ENCODE measurements at places on chromosomes 3 and 15.
A peak's percentile ranks its signal among the peaks of the same experiment; 100 is the strongest.

- no peak for DNase-seq
These were observed 67.2 kb downstream of the EFHB start for GRCh38 chr3:19866751-19867347.

- DNase-seq = no peak
These were observed 11.0 kb downstream of the FYCO1 start for GRCh38 chr3:45984331-45985312.

GRCh38 chr3:154314152-154314551, 10.1 kb downstream of the DHX36 start:
- DNase-seq = no peak

DNA sequence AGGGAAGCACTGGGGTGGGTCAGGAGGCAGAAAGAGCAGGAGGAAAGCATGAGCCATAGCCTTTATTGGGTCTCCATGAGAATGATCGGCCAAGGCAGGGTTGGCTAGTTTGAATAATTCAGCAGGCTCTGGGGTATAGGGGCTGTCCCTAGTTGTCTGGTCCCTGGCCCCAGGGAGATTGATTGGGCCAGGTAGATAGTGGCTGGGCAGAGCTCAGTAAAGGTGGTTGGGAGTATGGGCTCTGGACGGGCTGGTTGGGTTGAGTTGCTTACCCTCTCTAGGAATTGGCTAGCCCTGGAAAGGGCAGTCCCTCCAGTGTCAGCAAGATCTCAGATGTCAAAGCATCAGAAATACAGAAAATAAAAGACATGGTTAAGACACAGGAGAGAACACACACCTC, 148.1 kb downstream of the SHQ1 start:
- no peak for DNase-seq

DNA sequence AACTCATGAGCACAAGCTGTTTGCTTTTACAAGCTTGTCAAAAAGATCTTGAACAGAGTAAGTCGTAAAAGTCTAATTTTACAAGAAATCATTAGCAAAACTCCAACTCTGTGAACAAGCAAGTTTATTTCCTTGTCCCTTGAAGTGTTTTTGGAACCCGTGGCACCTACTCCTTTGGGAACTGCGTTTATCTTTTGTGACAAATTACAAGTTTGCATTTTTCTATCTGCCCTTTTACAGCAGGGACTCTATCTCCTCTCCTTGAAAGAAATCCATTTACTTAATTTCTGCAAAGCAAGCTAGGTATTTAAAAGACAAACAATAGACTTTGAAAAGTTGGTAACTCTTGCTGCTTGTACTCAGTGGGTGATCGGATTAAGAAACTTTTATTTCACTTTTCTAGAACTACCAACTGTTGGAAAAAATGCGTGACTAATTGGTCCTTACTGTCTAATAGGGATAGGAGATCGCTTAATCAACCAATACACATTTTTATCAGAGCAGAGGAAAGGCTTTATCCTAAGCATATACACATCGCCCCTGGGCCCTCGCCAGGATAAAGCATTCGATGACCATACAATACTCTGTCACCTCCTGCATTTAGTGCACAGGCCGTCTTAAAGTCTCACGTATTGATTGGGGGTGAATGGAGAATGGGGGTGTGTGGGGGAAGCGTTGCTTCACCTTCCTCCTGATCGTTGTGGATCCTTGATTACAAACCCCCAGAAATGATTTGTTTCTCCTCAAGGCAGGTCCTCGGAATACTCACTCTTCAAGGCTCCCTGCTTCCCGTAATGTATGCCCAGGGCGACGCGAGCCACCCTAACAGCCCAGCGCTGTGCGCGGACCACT, 1.7 kb downstream of the PRTG start:
- no peak for DNase-seq

- DNase-seq = no peak
These were observed 54.8 kb upstream of the CPB1 start for GRCh38 chr3:148772835-148773234.

DNA sequence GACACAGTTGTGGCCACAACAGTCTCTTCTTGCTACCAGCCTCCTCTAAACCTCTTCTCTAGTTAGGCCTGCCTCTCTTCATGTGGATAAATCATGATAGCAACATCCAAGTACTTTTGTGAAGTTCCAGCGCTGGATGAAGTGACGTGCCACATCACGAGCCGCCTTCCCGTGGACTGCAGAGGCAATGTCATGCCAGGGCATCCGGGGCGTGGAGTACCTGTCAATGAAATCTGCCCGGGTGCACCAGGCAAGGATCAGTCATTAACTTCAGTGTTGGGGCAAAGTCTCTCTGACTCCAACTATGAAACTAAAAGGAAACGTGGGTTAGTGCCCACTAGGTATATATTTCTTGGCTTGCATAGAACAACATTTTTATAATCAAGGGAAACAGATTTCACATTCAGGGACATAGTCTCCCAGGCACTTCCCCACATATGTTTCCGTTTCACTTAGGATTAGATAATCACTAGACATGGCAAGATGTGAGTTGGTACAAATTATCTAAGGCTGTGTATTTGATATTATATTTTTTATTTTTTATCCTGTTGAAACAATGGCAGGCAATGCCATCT, 133.6 kb downstream of the PLD1 start:
- DNase-seq = no peak

- peak; percentile 58 for DNase-seq
These were observed 52.4 kb upstream of the BLM start for GRCh38 chr15:90664650-90665287.

GRCh38 chr3:127903611-127904375, 11.2 kb upstream of the KBTBD12 start:
- DNase-seq = no peak

DNA sequence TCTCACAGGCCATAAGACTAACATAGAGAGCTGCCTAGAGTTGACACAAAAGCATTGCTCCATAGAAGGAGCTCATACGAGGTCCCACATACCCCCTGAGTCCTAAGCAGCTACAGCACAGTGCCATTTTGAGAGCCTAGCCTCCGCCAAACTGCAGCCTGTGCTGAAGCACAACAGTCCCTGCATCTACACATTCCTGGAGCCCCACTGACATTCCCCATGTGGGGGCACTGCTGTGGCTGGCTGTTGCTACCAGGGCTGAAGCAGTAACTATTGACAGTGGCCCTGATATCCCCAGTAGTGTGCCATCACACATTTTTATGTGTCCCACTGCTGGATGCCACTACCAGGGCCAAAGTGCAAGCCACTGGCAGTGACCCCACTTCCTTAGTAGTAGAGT, 80.3 kb downstream of the CERS3 start:
- DNase-seq = no peak

- DNase-seq = no peak
These were observed 116.2 kb upstream of the NECTIN3 start for GRCh38 chr3:110955301-110955880.

GRCh38 chr3:34360713-34361112, 562.3 kb downstream of the PDCD6IP start:
- no peak for DNase-seq

GRCh38 chr3:129050556-129051295, 9.9 kb upstream of the GP9 start:
- no peak for DNase-seq

- DNase-seq = peak; percentile 67
These were observed 34.8 kb downstream of the RBPMS2 start for GRCh38 chr15:64740311-64741170.

DNA sequence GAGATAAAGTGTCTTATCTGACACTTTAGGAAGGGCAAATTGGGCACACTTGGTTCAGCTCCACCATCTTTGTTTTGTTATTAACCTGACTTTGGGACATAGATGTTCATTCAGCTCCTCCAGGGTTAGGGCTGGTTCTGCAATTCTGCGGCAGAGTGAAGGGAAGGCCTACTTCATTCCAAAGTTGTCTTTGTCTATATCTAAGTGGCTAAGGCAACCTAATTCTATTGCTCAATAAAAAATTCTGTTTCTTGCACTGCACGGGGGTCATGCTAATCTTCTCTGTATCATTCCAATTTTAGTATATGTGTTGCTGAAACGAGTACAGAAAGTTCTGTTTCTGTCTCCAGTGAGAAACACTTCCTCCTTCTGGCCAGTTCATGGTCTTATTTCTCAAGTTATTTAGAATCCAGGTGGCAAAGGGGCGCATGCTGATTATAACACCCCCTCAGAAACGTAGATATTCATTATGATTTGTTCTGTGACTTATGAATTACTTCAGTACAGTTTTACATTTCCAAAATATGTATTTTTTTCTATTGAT, 53.5 kb downstream of the PFN2 start:
- no peak for DNase-seq

DNA sequence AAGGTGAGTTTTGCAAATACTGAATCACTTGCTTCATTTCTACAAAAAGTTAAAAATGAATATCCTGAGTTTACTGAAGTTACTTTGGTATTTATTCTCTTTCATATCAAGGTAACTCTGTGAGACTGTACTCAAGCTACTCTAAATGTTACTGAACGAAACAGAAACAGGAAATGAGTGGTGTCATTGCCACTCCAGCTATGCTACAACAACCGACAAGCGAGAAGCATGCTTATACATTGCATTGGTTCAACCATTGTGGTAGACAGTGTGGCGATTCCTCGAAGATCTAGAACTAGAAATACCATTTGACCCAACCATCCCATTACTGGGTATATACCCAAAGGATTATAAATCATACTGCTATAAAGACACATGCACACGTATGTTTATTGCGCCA, 313.2 kb upstream of the THBS1 start:
- no peak for DNase-seq

- DNase-seq = no peak
These were observed 28.9 kb downstream of the CSTA start for GRCh38 chr3:122353893-122354401.

DNA sequence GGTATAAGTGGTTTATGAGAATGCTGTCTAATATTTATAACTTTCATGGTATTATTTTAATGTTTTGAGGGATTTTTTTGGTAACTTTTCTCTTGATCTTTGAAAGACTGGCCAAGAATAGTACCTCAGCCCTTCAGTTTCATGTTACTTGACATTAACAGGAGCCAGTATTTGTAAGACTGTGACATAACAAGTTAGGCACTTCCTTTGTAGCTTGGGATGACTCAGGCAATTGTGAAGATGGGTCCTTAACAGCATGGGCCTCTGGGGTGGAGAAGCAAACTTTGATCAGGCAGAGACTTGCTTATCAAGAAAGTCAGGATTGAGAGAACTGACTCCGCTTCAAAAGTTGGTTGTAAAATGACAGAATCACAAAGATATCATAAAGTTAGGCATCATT, 9.5 kb downstream of the LRRC49 start:
- DNase-seq = no peak

DNA sequence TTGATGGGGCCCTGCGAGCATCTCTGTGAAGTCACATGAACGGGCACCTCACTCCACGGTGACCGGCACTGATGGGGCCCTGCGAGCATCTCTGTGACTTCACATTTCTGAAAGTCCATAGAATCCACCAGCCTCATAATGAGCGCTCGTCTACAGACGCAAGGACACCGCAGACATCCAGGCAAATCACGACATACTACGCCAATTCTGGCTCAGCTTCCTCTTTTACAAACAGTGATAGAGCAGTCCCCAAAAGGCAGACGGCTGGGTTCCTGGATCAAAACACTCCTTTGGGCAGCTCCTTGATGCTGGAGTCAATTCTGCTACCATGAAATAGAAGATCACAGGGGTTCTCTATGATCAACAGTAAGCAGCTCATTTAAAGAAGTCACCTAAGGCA, 125.4 kb downstream of the XXYLT1 start:
- no peak for DNase-seq

DNA sequence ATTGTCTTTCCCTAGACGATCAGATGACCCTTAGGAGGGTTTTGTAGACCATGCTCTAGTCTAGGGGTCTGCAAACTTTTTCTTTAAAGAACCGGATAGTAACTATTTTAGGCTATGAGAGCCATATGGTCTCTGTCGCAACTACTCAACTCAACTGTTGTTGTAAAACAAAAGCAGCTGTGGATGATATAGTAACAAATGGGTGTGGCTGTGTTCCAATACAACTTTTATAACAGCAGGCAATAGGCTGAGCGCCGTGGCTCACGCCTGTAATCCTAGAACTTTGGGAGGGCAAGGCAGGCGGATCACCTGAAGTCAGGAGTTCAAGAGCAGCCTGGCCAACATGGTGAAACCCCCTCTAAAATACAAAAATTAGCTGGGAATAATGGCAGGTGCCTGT, 6.1 kb upstream of the CMTM6 start:
- DNase-seq = no peak

- DNase-seq = no peak
These were observed 141.0 kb upstream of the BNIP2 start for GRCh38 chr15:59830098-59830497.

DNA sequence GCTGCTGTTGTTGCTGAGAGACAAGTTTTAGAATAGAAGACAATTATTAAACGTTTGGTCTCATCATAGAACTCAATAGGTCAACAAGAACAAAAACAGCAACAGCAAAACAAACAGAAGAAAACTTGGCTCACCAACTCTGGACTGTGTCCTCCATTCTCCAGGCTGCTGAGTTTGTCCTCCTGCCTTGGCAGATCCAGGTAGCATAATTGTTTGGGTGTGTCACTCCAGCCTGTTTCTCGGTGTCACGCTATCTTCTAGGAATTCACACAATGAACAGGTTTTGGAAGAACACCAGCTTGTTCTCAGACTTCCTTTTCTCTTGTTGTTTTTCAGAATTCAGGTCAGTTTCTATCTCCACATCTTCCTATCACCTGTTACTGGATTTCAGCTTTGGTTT, 34.7 kb downstream of the ARRDC4 start:
- DNase-seq = no peak

GRCh38 chr3:23389089-23389488, 186.0 kb downstream of the UBE2E2 start:
- no peak for DNase-seq

DNA sequence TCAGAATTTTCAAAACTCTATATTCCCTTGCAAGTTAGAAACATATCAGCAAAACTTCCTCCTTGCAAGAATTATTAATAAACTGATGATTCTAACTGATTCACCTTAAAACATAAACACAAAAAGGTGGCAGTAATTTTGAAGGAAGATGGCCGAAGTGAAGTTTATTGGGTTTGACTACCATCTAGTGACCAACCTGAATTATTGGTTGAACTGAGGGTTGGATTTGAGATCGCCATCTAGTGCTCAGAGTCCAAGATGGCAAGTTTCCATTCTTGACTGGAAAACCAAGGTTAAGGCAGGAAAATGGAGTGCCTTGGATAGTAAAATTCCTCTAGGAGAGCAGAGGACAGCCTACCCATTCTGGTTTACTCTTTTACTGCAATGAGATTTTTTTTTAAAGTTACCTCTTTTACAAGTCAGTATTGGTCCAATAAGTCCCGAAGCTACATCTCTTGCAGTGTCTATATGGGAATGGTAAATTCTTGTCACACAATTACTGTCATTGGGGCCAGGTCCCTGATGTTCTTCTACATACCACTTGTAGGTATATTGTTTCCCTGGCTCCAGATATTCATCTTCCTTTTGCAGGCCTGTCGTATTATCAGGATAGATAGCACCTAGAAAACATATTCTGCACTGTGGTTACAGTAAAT, 51.6 kb upstream of the CP start:
- peak; percentile 31 for DNase-seq

DNA sequence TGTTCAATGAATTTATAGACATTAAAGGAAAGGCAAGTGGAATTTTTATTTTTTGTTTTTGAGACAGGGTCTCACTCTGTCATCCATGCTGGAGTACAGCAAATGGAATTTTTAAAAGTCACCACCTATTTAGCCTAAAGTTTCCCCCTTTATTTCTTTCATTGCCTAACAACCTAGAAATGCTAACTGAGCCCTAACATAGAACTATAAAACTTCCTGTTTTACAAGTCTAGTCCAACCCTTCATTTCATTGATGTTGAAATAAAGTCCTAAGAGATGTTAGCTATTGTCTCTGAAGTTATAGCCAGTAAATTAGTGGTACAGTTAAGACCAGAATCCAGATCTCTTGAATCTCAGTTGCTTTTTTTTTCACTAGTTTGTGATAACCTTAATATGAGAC, 39.0 kb downstream of the MAPK6 start:
- no peak for DNase-seq

- DNase-seq = no peak
These were observed 75.5 kb downstream of the DPH6 start for GRCh38 chr15:35470441-35470840.
